ENCODE measurements at places on chromosomes 7 and 10. TPM values are rescaled to one million over a fixed set of nuclear protein-coding genes. Genes with fewer than 3 reads are reported as not detected.

DNA sequence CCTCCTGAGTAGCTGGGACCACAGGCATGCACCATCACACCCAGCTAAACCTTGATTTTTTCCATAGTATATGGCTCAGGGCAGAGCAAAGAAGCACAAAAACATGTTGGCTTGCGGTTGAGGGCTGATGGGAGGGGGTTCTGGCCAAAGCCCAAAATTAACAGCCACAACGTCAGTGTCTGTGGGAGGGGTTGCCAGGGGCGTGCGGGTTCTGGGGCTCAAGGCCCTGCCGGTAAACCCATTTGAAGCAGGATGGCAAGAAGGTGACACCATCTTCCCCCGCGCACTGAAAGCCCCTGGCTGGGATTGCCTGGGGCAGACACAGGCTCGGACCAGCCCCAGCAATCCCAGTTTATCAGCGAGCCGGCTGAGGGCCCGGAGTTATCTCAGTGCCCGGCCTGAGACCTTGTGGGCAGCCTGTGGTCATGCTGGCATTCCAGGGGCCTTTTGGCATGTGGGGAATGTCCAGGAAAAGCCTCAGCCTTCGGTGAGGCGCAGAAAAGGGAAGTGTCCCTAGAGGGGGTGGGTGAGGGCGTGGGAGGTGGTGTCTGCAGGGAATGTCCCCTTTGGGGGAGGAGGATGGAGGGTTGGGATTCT is 167.7 kb upstream of the TNRC18 start:
- H3K27ac ChIP-seq, result no peak overlapping the region
- no peaks in the 10 kb centered on the region for H3K36me3 ChIP-seq
- peaks cover 13% of the 10 kb centered on the region for H3K4me1 ChIP-seq
- H3K27me3 ChIP-seq, result peaks cover 21% of the 10 kb centered on the region
- DNase-seq, result no peak

GRCh38 chr10:69481305-69481704 is 30.0 kb downstream of the TSPAN15 start:
- no peaks in the 10 kb centered on the region for H3K4me1 ChIP-seq
- H3K27ac ChIP-seq, result no peak overlapping the region
- DNase-seq, result no peak
- H3K4me3 ChIP-seq, result no peak overlapping the region

PARG gene
- total RNA-seq, result 31.6 TPM

VCL gene
- total RNA-seq, result 10.0 TPM

Data from activated naive CD8-positive, alpha-beta T cell treated with anti-CD3 and anti-CD28 coated beads for 36 hours (primary cell).